Dorsolateral prefrontal cortex (tissue), 122 donors: ENCODE measurements at places on chromosomes 16 and 17. TPM values are rescaled to one million over a fixed set of nuclear protein-coding genes. Genes with fewer than 3 reads are reported as not detected.

DNA sequence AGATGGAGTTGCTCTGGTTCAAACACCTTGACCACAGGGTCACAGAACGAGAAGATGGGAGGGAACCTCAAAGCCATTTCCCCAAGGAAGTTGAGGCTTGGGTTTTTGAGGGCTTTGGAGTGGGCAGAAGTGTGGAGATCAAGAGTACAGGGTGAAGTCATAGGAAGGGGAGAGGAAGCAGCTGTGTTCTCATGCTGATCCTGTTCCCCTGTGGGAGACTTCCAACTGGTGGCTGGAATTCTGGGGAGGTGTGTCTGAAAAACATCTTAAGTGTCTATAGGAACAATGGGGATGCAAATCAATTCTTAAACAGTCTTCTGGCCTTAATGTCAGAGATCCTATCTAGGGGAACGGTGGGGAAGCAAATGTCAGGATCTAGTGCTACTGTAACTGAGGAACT, 38.8 kb upstream of the HSBP1 start:
- DNase-seq, result no peak

Gene NHLRC4
- 0.20 TPM for total RNA-seq

DNA sequence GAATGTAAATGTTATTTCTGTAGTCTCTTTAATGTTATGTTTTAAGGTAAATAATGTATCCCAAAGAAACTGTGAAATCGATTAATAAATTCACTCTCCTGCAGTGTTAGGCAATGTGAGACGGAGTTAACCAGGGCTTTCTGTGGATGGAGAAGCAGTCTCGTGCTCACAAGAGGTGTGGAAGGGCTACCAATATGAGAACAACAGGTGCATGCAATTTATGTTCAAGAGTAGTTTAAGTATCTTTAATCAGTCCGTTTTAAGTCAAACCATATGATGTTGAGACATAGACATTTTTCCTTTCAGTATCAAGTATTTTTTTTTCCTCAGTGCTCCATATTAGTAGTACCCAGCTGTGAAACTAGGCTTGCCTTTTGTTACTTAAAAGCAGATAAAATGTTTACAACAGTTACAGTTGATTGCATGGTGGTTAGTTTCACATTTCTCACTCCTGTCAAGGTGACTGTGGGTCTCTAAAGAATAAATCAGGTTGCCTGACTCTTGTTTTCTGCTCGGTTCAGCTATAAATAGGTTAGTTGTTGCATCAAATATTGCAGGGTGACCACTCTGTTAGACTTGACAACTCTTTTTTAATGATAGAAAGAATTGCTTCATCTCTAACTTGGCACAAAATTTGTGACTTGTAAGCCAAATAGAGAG, 54.4 kb downstream of the COX10 start:
- no peak for DNase-seq

Gene KRTAP9-6
- total RNA-seq, result not detected

GRCh38 chr17:1120596-1121441, 59.0 kb downstream of the ABR start:
- DNase-seq, result no peak

Gene OMG
- total RNA-seq, result 110 TPM

DNA sequence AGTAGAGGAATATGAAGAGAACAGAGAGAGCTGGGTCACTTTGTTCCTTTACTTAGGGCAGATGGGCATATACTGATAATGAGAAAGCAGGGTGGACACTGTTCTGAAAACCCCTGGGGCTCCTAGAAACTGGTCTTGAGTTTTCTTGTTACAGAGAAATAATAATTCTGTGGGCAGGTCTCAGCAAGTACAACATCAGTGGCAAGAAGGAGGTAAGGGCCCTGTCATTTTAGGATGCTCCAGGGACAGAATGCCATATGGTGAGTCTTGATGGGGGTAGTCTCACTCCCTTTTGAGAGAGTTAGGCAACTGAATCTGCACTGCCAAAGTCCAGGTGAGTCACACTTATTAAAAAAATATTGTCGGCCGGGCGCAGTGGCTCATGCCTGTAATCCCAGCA, 102.3 kb downstream of the KCNJ2 start:
- DNase-seq, result no peak

GRCh38 chr17:34133350-34133749, 121.7 kb upstream of the CCL2 start:
- no peak for DNase-seq

- DNase-seq, result no peak
Observed at GRCh38 chr16:77763994-77764393, 24.4 kb upstream of the VAT1L start.

Gene TMED6
- total RNA-seq, result 1.3 TPM

Gene CD7
- total RNA-seq, result 0.77 TPM

Gene BICDL2
- total RNA-seq, result 1.2 TPM

DNA sequence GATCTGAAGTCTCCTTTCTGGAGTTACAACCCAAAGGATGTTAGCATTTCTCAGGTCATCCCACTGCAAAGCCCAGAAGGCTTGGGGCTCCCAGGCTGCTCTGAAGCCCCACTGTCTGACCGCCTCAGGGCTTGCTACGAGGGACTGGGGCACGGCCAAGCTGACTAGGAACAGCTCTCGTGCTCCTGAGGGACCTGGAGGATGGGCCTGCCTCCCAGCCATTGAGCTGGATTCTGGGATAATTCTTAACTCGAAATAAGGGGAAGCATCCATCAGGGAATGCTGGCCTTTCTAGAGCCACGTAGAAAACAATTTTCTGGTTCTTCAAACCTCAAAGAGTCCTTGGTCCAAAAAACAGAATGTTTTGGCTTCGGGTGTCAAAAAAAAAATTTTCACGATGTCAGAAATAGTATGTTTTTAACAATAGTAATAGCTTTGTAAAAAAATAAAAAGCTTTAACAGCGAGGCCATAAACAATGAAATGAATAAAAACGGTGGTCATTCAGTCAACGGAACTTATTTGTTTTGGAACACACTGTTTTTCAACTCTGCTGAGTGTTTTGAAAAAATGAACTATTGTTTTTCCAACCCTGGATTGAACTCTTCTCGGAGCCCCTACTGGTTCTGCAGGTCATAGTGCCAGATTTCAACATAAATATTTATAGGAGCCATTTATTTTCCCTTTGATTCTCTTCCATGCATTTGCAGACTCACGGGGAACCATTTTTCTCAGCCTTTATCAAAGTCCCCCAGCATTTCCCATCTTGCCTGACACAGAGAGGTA, 16.4 kb upstream of the HERPUD1 start:
- no peak for DNase-seq

DNA sequence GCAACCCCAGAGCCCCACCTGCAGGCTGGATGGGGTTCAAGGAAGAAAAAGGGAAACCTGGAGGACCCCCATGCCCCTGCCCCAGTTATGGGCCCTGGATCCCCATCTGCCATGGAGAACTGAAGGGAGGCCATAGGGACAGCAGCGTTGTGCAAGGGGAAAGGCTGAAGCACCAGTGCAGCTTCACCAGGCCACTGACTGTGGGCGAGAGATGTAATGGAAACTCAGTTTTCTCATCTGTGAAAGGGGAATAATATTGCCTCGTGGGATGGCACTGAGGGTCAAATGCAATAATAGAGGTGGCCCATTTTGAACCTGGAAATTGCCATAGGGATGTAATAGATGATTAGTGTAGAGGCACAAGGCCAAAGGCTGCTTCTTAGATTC, 9.9 kb upstream of the TSPOAP1 start:
- no peak for DNase-seq

- peak; percentile 15 for DNase-seq
Observed at GRCh38 chr17:75845058-75845711, 981 bp upstream of the UNC13D start.

GRCh38 chr16:20175358-20175757, 101.7 kb upstream of the GPR139 start:
- no peak for DNase-seq

- no peak for DNase-seq
Observed at GRCh38 chr17:37701496-37701898, 43.4 kb downstream of the HNF1B start.

Gene ACAP1
- total RNA-seq, result 4.1 TPM

Gene GALR2
- total RNA-seq, result not detected

DNA sequence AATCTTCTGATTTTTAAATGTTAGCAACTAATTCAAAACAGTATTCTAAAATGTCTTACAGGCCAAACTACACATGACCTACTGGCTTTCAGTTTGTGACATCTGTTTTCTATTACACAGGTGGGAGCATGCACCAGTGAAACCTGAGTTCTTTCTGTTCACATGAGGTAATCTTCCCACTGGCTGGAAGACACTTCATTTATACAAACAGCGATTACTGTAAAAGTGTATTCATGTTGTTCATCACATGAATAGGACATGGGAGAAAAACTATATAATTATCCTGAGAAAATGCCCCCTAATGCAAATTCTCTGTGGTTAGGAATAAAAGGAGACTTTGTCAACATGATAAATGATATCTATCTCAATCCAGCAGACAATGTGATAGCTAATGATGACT, 11.1 kb upstream of the PIK3R5 start:
- DNase-seq, result no peak

DNA sequence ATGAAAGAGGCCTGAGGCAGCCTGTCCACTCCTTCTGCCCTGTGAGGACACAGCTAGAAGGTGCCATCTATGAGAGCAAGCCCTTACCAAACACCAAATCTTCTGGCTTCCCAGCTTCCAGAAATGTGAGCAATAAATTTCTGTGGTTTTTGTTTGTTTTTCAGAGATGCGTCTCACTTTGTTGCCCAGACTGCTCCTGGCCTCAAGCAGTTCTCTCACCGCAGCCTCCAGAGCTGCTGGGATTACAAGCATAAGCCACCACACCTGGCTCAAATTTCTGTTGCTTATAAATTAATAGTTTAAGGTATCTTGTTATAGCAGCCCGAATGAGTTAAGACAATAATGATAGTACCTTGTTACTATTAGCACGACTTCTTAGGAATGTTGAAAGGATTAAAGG, 12.5 kb upstream of the SLC16A11 start:
- DNase-seq, result no peak

Gene WFIKKN1
- total RNA-seq, result 3.7 TPM

Gene OR4D1
- total RNA-seq, result not detected

DNA sequence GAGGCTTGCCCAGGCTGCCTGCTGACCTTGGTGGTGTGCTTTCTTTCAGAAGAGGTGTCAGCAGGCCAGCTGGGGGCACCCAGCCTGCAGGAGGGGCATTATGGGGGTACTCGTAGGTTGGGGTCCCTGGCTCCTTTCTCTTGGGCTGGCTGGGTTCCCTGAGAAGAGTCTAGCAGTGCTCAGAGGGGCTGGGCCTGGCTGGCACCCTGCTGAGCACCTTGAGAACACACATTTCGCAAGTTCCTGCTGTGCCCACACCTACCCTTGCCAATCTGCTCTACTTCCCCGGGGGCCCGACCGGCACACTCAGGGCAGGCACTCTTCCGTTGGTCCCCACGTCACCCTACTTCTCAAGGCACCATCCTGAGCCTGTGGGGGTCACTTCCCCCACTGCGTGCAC, 5.1 kb downstream of the CEMP1 start:
- DNase-seq, result no peak

Gene TVP23A
- 21.8 TPM for total RNA-seq

Gene KRTAP3-1
- not detected for total RNA-seq

Gene CDH11
- 74.4 TPM for total RNA-seq

DNA sequence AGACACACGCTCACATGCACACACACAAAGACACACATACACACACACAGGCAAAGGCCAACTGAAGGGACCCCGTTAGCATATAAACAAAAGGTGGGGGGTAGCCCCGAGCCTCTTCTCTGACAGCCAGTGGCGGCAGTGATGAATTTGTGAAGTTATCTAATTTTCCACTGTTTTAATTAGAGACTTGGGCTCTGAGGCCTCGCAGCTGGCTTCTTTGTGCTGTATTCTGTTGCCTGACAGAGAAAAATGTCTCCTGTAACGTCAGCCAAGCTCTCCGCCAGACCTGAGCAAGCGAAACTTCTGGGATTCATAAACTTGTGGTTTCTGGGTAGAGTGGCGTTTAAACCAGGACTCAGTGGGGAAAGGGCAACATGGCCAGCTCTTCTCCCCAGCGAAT, 113.9 kb upstream of the FOXF1 start:
- DNase-seq, result no peak

GRCh38 chr16:47049901-47050583, 76.6 kb upstream of the DNAJA2 start:
- no peak for DNase-seq

DNA sequence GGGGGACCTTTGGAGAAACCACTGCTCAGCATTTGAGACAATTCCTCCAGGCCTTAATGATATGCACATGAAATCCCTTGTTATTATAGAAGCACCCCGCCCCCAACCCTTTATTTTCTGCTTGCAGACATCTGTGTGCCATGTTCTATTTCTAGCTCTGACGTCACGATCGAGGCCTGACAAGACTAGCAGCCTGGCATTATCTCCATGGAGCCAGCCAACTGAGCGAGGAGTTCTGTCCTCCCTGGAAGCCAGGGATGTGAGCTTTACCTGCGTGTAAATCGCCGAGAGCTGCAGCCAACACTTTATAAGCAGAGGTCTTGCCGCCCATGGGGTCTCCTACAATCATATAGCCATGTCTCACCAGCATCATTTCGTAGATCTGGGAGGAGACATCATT, 116.9 kb downstream of the DNAH3 start:
- DNase-seq, result no peak

Gene COG7
- total RNA-seq, result 44.6 TPM

- no peak for DNase-seq
Observed at GRCh38 chr16:64712026-64712425, 409.8 kb downstream of the CDH11 start.

DNA sequence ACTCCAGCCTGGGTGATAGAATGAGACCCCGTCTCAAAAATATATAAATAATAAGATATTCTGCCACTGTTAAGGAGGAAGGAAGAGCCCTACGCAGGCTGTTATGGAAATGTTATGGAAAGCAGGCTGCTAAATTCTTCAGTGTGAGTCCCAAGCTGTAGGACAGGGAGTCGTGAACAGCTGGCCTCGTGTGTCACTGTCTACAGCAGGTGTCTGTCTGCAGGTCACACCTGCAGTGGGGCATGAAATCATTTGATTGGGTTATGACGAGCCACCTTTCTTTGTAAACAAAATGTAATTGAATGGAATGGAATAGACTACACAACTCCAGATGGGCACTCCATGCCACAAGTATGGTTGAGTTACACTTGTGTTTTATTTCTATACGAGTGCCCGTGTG, 15.6 kb upstream of the LITAF start:
- DNase-seq, result no peak

DNA sequence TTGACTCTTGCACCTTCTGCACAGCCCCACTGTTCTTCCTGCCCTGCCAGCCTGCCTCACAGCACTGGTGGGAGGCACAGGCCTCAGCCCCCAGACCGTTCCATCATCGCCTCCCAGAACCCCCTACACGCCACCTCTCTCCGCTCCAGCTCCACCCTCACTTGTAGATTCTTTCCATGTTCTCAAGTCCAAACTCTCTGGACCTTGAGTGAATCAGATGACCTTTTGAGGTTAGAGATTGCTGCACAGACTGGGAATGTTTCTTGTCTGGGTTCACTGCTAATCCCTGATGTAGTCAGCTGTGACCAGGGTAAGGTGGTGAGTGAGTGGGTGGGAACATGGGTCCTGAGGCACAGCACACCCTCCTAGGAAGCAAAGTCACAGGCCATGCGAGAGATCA, 272.4 kb downstream of the IRF8 start:
- DNase-seq, result no peak

Gene CCL7
- total RNA-seq, result not detected
